Upper lobe of right lung (tissue), 1 donor: ENCODE measurements at places on chromosomes 2 and 18.

DNA sequence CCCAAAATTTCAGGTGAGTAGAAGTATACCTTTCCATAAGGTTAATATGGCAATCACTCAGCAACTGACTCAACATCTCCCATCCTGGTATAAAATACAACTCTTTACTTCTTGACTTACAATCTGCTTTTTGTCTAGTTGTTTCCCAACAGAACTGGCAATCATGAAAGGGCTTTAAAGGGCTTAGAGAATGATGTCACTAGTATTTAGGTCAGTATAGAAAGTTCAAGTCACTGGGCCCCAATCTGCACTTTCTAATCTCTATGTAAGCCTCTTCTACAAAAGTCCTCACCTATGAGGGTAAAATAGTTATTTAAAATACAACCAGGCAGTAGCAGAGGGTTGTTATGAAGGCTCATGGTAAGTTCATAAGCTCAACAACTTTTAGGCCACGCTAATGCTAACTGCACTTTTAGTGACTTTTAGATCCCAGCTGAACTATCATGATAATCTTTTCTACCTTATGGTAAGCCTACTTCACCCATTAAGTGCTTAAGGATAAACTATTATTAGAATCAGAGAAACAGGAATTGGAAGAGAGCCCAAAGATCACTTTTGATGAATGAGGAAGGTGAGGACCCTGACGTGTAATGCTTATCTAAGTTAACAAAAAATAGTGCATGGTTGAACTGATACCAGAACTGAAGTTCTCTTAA lies 79.6 kb downstream of the GORASP2 start:
- no peaks in the 10 kb centered on the region for H3K27me3 ChIP-seq
- H3K36me3 ChIP-seq: peaks cover 53% of the 10 kb centered on the region
- no peaks in the 10 kb centered on the region for H3K4me1 ChIP-seq

- H3K4me1 ChIP-seq: no peaks in the 10 kb centered on the region
- H3K4me3 ChIP-seq: no peak overlapping the region
- DNase-seq: no peak
- no peaks in the 10 kb centered on the region for H3K36me3 ChIP-seq
- H3K27me3 ChIP-seq: no peaks in the 10 kb centered on the region
Observed at GRCh38 chr18:6719910-6720683, 9.4 kb upstream of the ARHGAP28 start.

- H3K4me3 ChIP-seq: no peak overlapping the region
- H3K4me1 ChIP-seq: peaks cover 14% of the 10 kb centered on the region
- no peaks in the 10 kb centered on the region for H3K36me3 ChIP-seq
- H3K27ac ChIP-seq: no peak overlapping the region
- DNase-seq: no peak
Observed at GRCh38 chr18:3773303-3773702, 323.3 kb downstream of the TGIF1 start.

- H3K4me3 ChIP-seq: no peak overlapping the region
- no peaks in the 10 kb centered on the region for H3K36me3 ChIP-seq
- DNase-seq: no peak
- H3K4me1 ChIP-seq: no peaks in the 10 kb centered on the region
- H3K27me3 ChIP-seq: no peaks in the 10 kb centered on the region
Observed at GRCh38 chr2:17958466-17959092, 80.1 kb downstream of the KCNS3 start.

DNA sequence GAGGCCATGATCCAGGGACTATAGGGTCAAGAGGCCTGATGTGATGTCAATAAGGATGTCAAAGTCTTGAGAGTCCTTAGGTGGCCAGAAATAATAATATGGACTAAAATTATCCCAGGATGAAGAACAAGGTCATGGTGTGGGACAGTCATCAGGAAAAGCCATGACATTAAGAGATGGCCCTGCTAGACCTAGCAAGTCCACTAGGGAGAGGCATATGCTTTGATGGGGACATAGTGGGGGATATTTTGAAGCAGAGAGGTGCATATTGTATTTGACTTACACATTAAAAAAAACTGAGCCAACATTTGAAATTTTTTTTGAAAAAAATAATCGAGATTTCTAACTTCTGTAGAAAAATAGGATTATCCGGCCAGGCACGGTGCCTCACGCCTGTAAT lies 53.3 kb upstream of the CXCR4 start:
- no peaks in the 10 kb centered on the region for H3K27me3 ChIP-seq
- H3K4me3 ChIP-seq: no peak overlapping the region
- no peaks in the 10 kb centered on the region for H3K4me1 ChIP-seq
- no peak for DNase-seq
- no peak overlapping the region for H3K27ac ChIP-seq

- H3K4me3 ChIP-seq: no peak overlapping the region
- no peaks in the 10 kb centered on the region for H3K36me3 ChIP-seq
- peaks cover 61% of the 10 kb centered on the region for H3K4me1 ChIP-seq
Observed at GRCh38 chr2:239220981-239221396, 179.8 kb downstream of the HDAC4 start.
